Cerebellar nuclear complex (tissue), 1 donor: ENCODE measurements at places on chromosomes 16 and 17.
A peak's percentile ranks its signal among the peaks of the same experiment; 100 is the strongest.

DNA sequence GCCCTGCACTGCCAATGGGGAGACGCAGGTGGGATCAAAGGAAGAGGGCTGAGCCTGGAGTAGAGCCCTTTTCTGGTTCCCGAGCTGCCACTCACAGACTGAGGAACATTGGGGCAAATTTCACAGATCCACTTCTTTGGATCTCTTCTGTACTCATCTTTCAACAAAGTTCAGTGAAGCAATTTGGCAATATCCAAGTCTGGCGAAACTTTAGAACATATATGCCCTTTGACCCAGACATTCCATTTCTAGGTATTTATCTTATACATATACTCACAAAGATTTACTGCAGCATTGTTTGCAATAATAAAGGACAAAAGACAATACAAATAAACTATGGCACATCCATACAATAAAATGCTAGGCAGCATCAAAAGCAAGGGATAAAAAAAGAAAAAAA lies 4.9 kb downstream of the ZDHHC1 start:
- DNase-seq = no peak

- DNase-seq = no peak
Measured at GRCh38 chr16:67404740-67405226, 11.5 kb upstream of the TPPP3 start.

- no peak for DNase-seq
Measured at GRCh38 chr16:52271088-52271750, 275.7 kb downstream of the TOX3 start.

- DNase-seq = peak; percentile 13
Measured at GRCh38 chr16:69848637-69849545, 86.8 kb downstream of the WWP2 start.

DNA sequence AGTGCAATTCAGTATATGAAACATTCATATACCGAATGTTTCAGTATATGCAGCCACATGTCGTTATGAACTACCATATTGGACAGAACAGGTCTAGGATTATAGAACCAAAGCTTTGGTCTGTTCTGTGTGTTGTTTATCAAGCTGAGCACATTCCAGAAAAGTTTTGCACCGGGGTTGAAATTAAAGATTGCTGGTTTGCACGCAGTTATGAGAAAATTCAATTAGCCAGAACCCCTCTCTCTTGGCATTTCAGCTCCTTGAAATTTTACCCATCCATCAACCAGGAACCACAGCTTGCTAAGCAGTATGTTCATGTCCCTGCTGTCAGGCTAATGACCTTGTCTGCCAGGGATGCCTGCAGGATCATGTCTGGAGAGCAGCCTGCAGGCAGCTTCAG lies 9.5 kb downstream of the KRT32 start:
- no peak for DNase-seq

GRCh38 chr17:47208744-47209488 lies at the start of gene MYL4:
Gene MYL4, plus strand, starts transcription at chr17:47209348. Its CDS starts 75 bp downstream, at chr17:47209423.
- DNase-seq = no peak
